ENCODE measurements at places on chromosomes 1 and 21.

DNA sequence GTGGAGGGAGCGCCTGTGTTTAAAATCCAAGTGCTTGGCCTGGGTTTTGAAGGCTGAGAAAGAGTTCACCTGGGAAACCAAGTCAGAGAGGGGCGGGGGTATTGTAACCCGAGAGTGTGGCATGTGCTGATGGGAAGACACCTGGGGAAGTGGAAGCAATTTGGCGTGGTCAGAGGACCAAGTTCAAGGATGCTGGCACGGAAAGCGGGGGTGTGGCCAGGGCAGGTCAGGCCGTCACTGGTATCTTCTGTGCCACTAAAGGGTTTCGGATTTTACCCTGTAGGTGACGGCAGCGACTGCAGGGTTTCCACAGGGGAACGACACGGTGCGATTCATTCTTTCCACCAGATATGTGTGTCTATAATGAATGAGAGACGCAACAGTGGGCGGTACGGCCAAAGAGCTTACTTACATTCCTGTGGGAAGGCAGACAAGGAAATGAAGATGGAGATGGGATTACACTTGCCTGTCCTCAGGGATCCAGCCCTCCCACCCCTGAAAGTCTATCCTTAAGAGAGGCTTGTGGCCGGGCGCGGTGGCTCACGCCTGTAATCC is 31.3 kb downstream of the CA6 start:
- DNase-seq: no peak

GRCh38 chr1:125086611-125087010 is 3901.8 kb downstream of the SRGAP2C start:
- no peak for DNase-seq

- no peak for DNase-seq
Observed at GRCh38 chr1:12348113-12348512, 118.3 kb downstream of the VPS13D start.

- DNase-seq: no peak
Observed at GRCh38 chr1:172394811-172395210, 25.7 kb upstream of the C1orf105 start.

GRCh38 chr1:113943028-113943811 is 14.1 kb downstream of the HIPK1 start:
- DNase-seq: no peak

GRCh38 chr1:10613340-10613739 is 138.6 kb downstream of the PEX14 start:
- no peak for DNase-seq

DNA sequence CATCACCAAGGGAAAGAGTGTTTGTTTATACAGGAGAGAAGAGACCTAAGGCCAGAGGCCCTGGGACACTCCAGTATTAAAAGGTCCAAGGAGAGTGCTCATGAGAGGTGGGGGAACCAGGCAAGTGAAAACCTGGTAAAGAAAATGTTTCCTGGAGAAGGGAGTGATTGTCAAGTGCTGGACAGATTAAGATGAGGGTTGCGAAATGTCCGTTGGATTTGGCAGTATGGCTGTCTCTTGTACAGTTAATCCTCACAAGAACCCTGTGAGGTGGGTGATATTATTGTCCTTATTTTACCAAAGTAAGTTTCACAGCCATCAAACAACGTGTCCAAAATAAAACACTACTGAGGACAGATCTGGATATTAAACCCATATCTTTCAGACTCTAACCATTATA is 44.2 kb downstream of the RPAP2 start:
- DNase-seq: no peak

GRCh38 chr1:157069601-157070000 is 24.1 kb upstream of the ARHGEF11 start:
- DNase-seq: no peak

DNA sequence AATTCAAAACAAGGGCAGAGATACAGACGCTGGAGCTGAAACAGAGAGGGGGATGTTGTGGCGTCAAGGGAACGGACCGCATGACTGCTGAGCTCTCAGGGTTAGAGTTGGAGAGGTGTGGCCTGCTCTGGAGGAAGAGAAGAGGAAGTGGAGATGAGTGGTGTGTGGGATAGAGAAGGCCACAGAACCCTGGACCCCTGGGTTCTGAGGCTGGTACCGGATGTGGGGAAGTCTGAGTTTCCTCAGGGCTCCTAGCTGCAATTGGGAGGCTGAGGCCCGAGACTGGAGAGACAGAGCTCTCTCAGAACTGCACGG is 1.8 kb downstream of the BCAN start:
- no peak for DNase-seq

- no peak for DNase-seq
Observed at GRCh38 chr1:111987502-111987901, 2.0 kb downstream of the KCND3 start.

DNA sequence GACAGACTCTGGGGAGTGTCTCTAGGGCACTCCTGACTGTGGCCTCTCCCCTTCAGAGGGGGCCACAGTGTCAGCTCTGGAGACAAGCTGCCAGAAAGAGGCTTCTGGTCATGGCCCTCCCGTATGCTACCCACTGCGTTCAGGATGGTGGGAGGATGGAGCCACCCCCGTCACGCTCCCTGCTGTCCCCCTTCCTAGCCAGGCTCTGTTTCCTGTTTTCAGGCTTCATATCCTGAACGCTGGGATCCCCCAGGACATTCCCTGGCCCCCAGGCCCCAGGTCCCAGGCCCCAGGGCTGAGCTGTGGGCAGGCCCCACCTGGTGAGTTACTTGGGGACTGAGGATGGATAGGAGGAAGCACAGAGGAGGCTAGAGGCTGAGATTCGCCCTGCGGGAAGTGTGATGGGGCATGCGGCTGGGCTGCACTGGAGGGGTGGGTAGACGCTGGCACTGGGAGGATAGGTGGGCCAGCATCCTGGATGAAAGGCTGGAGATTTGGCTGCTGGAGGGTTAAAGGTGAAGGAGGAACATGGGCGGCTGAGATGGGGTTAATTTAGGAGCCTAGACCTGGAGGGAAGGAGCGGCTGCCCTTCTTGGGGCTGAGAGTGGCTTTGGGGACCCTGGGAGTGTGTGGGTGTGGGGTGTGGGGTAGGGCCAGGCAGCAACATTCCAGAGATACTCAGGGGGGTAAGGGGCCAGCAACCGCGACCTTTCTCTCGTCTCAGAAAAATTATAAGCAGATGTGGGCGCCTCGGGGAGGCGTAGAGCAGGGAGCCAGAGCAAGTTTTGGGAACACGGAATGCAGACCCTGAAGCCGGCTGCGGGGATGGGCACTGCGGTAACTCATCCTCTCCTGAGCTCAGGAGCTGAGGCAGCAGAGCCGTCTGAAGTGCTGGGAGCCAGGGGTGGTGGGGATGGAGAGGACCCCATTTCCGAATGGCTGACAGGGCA is 8.7 kb downstream of the PEAR1 start:
- DNase-seq: no peak

GRCh38 chr1:35097224-35097623 is 18.0 kb downstream of the ZMYM1 start:
- DNase-seq: no peak

DNA sequence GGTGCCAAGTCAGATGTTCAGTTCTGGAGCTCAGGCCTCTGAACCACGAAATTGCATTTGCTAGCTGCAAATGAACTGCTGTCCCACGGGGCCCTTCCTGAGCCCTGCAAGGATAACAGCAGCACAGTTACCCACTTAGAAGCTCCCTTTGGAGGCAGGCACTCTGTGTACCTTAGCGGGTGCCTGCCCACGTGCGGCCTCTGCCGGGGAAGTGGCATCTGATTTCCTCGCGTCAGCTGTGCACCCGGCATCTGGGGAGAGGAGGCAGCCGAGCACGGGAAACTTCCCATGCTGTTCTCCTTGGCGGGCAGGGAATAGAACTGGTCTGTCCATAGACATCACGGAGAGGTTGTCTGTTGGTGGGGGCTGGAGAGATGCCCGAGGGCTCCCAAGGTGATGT is 148.0 kb upstream of the C1orf174 start:
- no peak for DNase-seq

DNA sequence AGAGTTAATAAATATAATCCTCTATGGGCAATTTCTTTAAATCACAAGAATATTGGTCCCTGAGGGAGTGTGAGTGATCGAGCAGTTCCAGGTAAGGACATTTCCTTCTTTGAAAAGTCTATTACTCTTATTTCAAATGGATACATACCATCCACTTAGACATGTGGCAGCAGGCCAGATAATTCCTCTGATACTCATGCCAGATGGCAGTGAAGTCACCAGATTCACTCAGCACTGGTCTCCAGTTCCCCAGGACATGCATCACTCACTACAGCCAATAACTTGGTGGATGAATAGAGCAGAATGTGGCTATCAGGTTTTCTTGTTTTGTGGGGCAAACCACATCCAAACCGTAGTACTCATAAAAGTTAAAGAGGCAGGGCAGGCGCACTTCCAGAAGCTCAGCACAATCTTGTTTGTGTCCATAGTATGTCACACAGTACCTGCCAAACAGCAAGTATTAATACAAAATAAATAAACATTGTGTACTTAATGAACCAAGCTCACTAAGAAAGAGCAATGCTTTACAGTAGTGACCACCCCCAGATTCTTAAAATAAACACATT is 74.2 kb upstream of the CD53 start:
- DNase-seq: no peak

- DNase-seq: no peak
Observed at GRCh38 chr1:240820816-240821215, 208.9 kb upstream of the GREM2 start.

- DNase-seq: no peak
Observed at GRCh38 chr1:25771221-25772114, 28.5 kb upstream of the SELENON start.

- DNase-seq: no peak
Observed at GRCh38 chr1:230713915-230714764, at the start of gene AGT. Gene AGT, minus strand, starts transcription at chr1:230714122. Its CDS starts 3,299 bp downstream, at chr1:230710823.

- no peak for DNase-seq
Observed at GRCh38 chr1:64122588-64122987, 80.8 kb upstream of the UBE2U start.

DNA sequence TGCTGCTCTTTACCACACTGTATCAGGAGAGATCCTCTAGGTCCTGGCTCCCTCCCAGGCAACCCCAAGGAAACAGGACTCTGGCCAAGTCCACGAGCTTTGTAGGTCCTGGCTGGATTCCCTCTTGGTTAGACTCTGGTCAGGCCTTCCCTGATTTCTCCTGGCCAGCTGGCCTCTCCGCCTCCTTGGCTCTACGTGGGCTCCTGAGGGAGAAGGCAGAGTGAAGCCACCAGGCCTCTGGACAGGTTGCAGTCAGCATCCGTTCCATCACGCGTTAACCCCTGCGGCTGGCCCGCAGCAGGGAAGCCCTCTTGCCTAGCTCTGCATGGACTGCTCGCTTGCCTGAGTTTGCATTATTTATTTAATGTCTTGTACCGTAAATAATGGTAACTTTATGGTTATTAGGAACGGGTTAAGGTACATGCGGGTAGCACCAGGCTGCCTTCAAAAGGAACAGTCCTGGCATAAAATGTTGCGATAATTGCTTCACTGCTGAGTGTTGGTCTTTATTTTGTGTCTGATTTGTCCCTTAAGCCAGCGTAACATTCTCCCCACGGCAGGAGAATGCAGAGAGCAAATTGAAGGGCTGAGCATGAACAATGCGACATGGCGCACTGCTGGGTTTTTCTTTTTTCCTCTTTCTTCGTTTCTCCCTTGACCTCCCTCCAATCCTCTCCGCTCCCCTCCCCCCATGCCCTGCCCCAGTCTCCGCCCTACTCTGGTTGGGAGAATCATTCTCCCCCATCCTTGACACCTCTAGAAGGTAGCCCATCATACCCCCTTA is 100.3 kb downstream of the RNF220 start:
- no peak for DNase-seq

DNA sequence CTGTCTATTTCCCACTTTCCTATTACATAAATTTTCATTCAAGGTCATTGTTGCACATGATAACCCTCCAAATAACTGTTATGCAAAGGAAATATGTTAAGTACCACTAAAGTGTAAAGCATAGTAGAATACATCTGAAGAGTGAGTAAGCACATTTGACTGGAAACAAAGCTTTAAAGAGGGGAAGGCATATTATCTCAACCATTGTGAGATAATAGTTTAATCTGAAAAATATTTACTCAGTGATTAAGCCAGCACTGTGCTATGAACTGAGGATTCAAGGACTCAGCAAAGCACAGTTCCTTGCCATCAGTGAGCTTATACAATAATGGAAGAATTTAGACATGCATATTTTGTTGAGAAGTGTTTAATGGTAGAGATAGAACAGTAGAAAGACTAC is 127.4 kb downstream of the HMCN1 start:
- no peak for DNase-seq

DNA sequence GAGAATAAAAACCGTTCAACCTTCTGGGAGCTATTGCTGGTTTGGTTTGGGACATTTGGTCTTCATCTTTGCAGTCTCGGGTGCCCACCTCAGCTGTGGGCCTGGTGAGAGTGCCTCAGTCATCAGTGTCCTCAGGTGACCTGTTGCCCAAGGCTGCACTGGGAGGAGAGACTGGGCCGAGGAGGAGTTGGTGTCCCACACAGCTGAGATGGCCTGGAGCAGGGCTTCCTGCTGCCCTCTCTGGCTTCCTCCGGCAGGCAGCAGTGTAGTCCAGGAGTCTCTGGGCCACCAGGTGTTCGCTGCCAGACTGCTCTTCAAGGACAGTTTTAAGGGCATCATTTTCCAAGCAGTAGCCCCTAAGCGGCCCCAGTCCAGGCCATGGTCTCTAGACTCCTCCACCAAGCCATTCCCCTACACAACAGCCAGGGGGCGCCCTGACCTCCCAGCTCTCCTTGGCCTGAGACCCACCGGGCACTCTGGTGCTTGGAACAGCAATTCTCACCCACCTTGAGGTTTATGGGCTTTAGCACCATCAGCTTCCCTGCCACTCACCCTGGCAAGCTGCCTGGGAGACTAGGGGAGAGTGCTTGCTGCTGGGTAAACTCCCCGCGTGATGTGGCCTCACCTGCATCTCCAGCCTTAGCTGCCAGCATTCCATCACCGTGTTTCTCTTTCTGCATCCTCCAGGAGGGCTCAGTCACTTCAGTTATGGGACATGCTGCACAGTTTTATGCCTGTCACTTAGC is 9.1 kb upstream of the SYTL1 start:
- no peak for DNase-seq

DNA sequence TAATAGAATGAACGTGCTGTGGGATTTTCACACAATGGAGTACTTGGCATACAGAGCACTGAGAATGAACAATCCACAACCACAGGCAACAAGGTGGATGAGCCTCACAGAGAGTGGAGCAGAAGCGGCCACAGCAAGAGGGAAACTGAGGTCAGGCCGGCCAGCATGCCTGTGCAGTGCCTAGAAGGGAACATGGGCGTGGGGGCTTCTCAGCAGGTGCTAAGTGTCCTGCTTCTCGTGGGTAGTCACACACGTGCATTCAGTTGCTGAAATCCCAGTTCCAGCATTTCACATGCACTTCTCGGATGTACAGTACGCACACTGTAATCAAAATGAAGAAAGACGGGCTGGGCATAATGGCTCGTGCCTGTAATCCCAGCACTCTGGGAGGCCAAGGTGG is 33.1 kb downstream of the WDR4 start:
- DNase-seq: no peak

DNA sequence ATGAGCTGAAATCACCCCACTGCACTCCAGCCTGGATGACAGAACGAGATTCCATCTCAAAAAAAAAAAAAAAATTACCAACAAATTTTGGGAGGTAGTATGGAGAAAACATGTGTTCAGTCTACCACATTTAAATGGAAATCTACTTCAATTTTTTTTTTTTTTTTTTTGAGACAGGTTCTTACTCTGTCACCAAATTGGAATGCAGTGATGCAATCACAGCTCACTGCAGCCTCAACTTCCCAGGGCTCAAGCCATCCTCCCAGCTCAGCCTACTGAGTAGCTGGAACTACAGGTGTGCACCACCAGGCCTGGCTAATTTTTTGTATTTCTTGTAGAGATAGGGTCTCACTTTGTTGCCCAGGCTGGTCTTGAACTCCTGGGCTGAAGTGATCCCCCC is 82.1 kb downstream of the GFI1 start:
- no peak for DNase-seq

- DNase-seq: no peak
Observed at GRCh38 chr1:4661595-4661917, 7.1 kb downstream of the AJAP1 start.
